Fibroblast of the aortic adventitia (primary cell): ENCODE measurements at places on chromosomes 16 and 17. TPM values are rescaled to one million over a fixed set of nuclear protein-coding genes. Genes with fewer than 3 reads are reported as not detected.

The ARHGAP44 gene
- total RNA-seq: 2.3 and 7.0 TPM in 2 replicates

DNA sequence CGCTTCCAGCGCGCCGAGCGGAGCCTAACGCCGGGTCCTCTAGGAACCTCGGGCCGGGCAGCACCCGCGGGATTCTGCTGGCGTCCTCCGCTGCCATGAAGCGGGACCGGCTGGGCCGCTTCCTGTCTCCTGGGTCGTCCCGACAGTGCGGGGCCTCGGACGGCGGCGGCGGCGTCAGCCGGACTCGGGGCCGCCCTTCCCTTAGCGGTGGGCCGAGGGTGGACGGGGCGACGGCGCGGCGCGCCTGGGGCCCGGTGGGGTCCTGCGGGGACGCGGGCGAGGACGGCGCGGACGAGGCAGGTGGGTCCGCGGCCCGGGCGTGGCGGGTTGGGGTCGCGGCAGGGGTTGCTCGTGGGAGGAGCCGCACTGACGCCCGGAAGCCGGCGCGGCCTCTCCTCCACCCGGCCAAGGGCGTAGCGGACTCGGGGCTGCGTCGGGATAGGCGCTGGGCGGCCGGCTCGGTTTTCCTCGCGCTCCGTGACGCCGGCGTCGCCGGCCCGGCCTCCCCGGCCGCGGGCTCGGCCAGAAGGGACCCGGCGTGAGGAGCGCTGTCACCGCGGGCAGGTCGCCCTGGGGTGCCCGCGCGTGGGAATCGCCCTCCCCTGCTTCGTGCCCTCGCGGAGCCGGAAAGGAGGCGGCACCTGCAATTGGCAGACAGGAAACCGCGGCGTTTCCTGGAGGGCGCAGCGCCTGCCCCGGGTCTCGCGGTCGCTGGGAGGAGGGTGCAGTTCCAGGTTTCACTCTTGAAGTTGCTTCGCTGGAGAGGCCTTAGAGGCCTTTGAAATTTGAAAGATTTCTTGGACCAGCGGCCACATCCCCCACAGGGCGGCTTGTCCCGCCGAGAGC lies 432 bp downstream of the ZNF276 start:
- peak; percentile 41 for DNase-seq

The RHBDF1 gene
- 39.4 and 66.8 TPM in 2 replicates for total RNA-seq

The EVI2A gene
- total RNA-seq: 9.9 and 11.0 TPM in 2 replicates

DNA sequence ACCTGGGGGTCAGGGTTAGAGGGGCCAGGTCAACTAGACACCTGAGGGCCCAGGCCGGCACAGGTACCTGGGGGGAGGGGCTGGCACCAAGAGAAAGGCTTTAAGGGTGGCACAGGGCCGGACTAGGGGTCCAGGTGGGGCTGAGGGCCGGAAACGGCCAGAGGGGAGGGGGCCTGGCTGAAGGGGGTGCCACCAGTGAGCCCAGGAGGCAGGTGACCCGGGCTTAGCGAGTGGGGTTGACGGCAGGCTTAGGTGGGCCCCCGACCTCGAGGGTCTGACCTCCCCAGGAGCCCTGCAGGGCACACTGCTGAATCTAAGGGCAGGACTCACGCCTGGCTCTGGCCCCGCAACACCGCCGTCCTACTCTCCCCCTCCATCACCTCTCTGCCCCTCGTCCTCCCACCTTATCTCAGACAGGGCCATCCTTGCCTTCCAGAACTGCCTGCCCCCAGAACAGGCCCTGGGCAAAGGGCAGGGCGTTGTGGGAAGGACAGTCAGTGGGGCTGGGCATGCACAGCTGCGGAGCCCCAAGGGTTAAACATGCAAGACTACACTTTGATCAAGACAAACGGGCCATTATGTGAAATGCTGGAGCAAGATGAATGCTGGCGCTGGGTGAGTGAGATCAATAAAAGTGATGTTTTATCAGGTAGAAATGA lies 44.4 kb downstream of the ACTG1 start:
- DNase-seq: no peak

The ZNF385C gene
- not detected in 2 replicates for total RNA-seq

- DNase-seq: peak; percentile 88
Measured at GRCh38 chr17:559551-560431, 154.8 kb downstream of the VPS53 start.

DNA sequence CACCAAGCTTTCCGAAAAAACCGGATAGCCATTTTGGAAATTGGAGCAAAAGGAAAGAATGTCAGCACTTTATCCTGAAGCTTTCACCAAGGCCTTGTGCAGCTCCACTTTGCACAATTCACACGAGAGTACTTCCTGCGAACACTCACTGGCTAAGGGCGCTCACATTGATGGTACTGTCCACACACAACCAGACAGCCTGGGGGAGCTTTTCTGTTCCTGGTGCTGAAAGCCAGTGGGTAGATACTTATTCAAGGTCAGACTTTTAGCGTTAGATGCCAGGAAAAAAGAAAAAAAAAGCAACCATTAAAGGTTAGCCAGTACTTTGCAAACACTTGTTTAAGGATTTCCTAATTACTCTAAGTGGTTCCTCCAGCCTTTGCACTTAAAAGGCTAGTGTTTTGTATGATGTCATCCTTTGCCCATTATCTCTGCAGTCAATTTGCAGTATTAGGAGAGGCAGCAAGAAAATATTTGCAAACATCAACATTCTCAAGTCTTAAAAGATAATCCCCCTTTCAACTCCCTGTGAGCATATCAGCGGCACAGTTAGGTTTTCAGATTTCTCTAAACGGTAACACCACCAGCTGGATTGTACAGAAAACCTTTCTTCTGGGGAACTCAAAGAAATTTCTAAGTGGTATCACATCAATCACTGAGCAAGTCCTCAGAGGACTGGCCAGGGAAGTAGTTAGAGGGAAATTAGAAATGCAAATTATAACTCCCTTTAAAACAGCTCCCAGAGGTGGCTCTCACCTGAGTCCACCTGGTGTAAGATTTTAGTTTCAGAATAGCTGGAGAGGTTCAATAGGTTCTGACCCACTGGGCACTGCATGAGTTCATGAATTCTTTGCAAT lies 243.4 kb upstream of the IRX5 start:
- DNase-seq: no peak

GRCh38 chr17:50469671-50470305 lies 1.1 kb upstream of the CHAD start:
- no peak for DNase-seq

DNA sequence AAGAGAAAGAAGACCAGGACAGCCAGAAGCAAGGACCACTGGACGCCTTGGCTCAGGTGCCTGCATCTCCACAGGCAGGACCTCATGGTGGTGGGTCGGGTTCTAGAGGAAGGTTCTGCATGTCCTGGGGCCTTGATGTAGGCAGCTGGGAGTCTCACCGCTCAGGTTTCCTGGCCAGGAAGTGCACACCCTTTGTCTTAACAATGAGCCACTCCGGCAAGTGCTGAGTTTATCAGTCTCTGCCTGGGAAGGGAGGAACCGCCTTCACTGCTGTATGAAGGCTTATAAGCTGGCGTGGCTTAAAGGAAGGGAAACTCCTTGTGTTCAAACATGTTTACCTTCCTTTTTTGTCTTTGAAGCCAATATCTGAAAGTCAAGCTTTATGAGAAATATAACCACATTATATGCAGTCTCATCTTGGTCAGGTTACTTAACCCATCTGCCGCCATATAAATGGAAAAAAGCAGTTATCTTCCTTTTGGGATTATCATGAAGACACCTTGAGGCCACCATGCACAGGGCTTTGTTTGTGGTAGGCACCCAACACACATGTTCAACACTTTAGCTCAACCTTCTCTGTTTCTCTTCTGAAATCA lies at the start of gene ST6GALNAC1:
Gene ST6GALNAC1 (minus strand): TSS at position 205 of the 596 bp plus-strand sequence. CDS start 119 bp downstream, at position 86.
- no peak for DNase-seq

The OTOP2 gene
- not detected in 2 replicates for total RNA-seq
